ENCODE measurements at places on chromosomes 12 and 14.

GRCh38 chr14:79855789-79856188, 355.5 kb downstream of the DIO2 start:
- no peaks in the 10 kb centered on the region for H3K27me3 ChIP-seq
- H3K27ac ChIP-seq = no peak overlapping the region
- DNase-seq = no peak
- H3K36me3 ChIP-seq = no peaks in the 10 kb centered on the region
- H3K4me1 ChIP-seq = peaks cover 37% of the 10 kb centered on the region

- H3K4me1 ChIP-seq = no peaks in the 10 kb centered on the region
- H3K36me3 ChIP-seq = no peaks in the 10 kb centered on the region
- no peak for DNase-seq
- no peaks in the 10 kb centered on the region for H3K27me3 ChIP-seq
- no peak overlapping the region for H3K4me3 ChIP-seq
These were observed 408.7 kb downstream of the APAF1 start for GRCh38 chr12:99053616-99054362.

- H3K4me1 ChIP-seq = no peaks in the 10 kb centered on the region
- H3K27me3 ChIP-seq = no peaks in the 10 kb centered on the region
- no peaks in the 10 kb centered on the region for H3K36me3 ChIP-seq
- H3K27ac ChIP-seq = no peak overlapping the region
These were observed 90.3 kb downstream of the LGMN start for GRCh38 chr14:92658160-92658559.

GRCh38 chr12:11158885-11159444, 12.0 kb upstream of the SMIM10L1 start:
- H3K36me3 ChIP-seq = peaks cover 30% of the 10 kb centered on the region
- DNase-seq = no peak
- H3K4me1 ChIP-seq = no peaks in the 10 kb centered on the region

GRCh38 chr12:76713130-76713529, 50.8 kb upstream of the ZDHHC17 start:
- H3K27ac ChIP-seq = no peak overlapping the region
- no peaks in the 10 kb centered on the region for H3K4me1 ChIP-seq
- peak; percentile 34 for DNase-seq
- no peak overlapping the region for H3K4me3 ChIP-seq
- H3K27me3 ChIP-seq = no peaks in the 10 kb centered on the region
